ENCODE measurements at places on chromosomes 4 and X. TPM values are rescaled to one million over a fixed set of nuclear protein-coding genes. Genes with fewer than 3 reads are reported as not detected.

DNA sequence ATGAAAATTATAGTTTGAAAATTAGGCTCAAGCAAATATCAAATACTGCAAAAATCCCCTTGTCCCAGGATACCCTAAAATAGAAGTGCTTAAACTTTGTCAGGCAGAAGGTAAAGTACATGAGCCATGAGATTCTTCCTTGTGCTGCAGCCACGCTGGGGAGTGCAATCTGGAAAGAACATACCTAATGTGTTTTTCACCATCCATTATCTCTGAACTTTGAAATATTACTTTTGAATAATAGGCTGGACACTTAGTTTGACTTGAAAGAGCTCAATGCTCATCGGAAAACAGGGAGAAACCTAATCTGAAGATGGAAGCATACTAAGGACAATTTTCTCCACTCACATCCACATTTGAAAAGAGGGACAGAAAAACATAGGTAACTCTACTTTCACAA is 18.9 kb downstream of the THAP9 start:
- no peak for DNase-seq

JADE3 gene
- 15.9 TPM for total RNA-seq

GRCh38 chr4:3322059-3322550 is 29.3 kb downstream of the RGS12 start:
- DNase-seq: no peak

FHIP1A gene
- total RNA-seq: 0.59 TPM

DNA sequence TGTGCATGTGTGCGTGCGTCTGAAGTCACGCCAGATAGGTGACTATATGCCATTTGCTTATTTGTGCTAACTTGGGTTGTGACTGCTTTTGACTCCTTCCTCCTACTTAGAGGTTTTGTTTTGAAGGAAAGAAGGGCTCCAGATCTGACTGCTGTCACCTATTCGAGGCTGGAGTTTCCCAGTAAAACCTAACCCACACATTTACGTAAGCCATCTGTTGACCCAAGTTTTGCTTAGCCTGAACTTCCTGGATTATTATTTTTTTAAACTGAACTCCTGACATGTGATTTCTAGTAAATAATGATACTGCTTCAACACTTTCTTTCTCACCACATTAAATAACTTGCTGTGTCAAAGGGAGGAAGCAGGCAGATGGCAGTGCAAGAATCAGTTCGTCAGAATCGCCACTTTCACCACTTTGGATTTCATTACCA is 41.5 kb downstream of the DTHD1 start:
- DNase-seq: no peak

- no peak for DNase-seq
Measured at GRCh38 chr4:182338063-182338462, 94.9 kb downstream of the TENM3 start.

STPG2 gene
- total RNA-seq: 0.14 TPM

CXCL6 gene
- total RNA-seq: 3.0 TPM

- no peak for DNase-seq
Measured at GRCh38 chrX:9462456-9462855, 2.4 kb upstream of the TBL1X start.

- DNase-seq: no peak
Measured at GRCh38 chr4:20832826-20833225, 132.6 kb downstream of the PACRGL start.

GRCh38 chrX:109378281-109378680 is 103.6 kb downstream of the GUCY2F start:
- no peak for DNase-seq

SLC16A2 gene
- 1.3 TPM for total RNA-seq

DNA sequence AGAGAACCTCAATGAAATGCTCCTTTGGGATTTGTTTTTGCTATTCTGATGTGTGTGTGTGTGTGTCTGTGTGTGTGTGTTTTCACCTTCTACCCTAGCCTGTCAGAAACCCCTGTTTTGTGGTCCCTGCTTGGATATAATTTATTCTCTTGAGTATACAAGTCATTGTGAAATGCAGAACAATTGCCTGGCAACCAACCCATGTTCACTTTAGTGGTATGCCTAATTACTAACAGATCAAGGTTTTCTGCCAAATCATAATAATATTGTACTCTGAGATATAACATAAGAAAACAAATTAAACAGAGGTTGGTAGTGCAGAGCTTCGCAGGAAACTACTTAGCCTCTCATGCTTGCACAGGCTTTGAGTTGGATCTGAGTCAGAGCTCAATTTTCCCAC is 7.0 kb upstream of the TET2 start:
- no peak for DNase-seq

DNA sequence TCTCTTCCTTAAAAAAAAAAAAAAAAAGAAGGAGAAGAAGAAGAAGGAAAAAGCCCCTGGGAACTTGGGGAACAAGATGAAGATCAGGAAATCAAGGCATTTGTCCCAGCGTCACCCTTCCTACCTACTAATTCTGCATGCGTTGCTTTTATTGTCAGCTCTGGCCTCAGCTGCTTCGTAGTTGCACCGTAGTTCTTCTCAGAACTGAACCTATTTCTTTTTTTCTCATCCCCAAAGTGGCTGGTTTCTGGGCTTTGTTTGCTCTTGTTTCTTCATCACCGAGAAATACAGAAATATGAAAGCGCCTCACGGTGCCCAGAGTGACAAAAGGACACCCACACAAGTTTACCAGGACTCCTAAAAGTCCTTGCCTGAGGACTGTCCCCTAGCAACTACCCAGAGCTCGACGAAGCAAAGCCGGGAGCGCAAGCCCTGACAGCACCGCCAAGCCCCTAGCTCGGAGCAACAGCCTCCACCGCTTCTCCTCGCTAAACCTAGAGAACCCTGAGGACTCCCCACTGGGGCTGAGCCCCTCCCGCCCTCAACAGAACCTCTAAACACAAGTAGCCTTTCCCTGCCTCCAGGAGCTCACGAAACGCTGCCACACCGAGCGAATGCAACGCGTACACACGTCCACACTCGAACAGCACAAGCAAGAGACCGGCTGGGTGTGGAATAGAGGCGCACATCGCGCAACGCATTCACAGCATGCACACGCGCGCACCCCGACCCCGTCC is 710 bp downstream of the PRKG2 start:
- DNase-seq: no peak

GRCh38 chr4:47510506-47511143 is 25.6 kb downstream of the ATP10D start:
- DNase-seq: no peak

DNA sequence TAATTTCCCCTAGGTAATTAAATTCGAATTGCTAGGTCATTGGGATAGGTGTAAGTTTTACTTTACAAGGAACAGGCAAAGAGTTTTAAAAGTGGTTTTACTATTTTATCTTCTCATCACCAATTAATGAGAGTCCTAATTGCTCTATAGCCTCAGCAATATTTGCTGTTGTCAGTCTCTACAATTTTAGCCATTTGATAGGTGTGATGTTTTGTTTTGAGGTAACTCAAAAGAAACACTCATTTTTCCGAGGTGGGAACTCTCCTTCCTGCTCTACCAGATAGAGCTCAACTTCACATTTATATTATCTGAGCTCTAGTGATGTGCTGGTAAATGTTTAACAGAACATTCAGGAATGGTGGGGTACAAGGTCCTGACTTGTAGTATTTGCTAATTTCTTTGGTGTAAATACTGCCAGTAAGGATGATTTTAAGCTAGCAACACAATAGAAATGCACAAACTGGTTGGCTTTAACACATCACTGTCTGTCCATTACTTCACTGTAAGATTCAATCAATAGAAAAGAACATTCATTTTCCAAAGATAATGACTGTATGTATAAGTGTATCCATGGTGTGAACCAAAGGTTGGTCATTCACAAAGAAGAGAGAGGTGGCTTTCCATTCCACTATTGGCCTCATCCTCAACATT is 62.7 kb downstream of the LDB2 start:
- no peak for DNase-seq

- no peak for DNase-seq
Measured at GRCh38 chr4:6641971-6642320, 1.5 kb downstream of the MRFAP1 start.

FATE1 gene
- not detected for total RNA-seq

VSIG4 gene
- total RNA-seq: not detected

HPF1 gene
- 21.4 TPM for total RNA-seq

HS6ST2 gene
- total RNA-seq: 0.07 TPM

LDOC1 gene
- total RNA-seq: 5.3 TPM

HAUS3 gene
- 16.8 TPM for total RNA-seq

- DNase-seq: no peak
Measured at GRCh38 chrX:129653971-129654651, 645 bp downstream of the APLN start.

DNA sequence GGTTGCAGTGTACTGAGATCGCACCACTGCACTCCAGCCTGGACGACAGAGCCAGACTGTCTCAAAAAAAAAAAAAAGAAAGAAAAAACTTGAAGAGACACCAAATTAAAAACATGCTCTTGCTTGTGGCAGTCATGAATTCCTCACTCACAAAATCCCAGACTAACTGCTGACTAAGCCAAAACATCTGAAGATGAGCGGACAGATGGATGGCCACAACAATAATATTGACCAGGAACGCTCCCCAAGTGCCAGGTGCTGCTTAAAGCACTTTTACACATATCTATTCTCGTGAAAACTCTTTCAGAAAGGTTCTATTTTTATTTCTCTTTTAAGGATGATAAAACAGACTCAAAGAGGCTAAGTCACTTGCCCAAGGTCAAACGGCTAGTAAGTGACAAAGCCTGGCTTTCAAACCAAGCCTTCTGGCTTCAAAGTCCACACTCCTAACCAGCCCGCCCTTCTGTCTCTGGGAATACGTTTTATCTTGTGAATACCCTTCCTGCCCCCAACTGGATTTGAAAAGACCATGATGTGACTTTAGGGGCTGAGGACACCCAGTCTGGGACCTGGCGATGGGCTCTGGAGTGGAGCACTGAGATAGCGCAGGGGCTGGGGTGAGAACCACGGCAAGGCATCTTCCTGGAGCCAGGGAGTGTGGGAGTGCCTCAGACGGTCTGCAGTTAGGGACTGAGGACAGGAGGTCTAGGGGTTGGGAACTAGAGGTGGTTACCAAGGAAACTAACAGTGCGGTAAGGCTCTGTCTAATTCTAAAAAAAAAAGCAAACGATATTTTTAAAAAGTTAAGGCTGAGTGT is 9.5 kb upstream of the CXCR3 start:
- no peak for DNase-seq

DNA sequence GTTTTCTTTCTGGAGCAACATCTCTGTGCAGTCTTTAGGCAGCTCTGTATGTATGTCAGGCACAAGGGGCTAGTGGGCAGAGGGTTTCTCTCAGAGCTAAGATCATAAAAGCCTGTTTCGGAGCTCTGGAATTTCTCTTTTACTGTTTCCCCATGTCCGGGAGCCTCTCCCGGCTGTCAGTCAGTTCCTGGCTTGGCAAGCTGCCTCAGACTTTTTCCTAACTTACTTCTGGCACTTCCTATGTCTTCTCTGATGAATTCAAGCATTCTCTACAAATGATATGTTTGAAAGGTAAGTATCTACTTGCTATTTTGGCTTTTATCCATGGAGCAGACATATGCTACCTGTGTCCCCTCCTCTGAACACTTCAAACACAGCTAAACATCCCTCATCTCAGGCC is 129.3 kb upstream of the PGRMC2 start:
- no peak for DNase-seq

GRCh38 chr4:150402871-150403272 is 179.1 kb upstream of the MAB21L2 start:
- no peak for DNase-seq

- no peak for DNase-seq
Measured at GRCh38 chr4:26613237-26613636, 29.4 kb downstream of the TBC1D19 start.
